ENCODE measurements at places on chromosomes 5 and 9.

DNA sequence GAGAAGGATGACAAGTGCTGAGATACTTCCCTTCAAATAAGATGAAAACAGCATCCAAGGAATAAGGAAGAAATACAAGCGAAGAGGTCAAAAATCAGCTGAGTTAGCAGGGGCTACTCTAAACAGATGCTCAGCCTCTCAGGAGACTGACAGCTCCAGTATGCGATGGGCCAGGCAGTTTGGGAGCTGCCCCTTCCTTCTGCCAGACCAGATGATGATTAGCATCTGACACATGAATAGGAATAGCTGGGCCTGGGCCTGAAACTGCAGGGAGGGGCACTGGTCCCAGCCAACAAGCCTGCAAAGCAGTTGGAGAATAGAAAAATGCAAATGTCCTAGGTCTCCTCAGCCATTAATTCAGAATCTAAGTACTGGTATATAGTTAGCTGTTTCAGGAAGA is 13.1 kb upstream of the MAP3K1 start:
- DNase-seq: no peak

GRCh38 chr9:121613009-121613752 is 38.3 kb upstream of the DAB2IP start:
- no peak for DNase-seq

- DNase-seq: no peak
These were observed 6.2 kb upstream of the TNFSF8 start for GRCh38 chr9:114936581-114936980.

GRCh38 chr9:72131206-72131605 is 18.0 kb upstream of the GDA start:
- no peak for DNase-seq
